ENCODE measurements at places on chromosomes 5 and 9. TPM values are rescaled to one million over a fixed set of nuclear protein-coding genes. Genes with fewer than 3 reads are reported as not detected.

- no peak for DNase-seq
- H3K4me1 ChIP-seq, result peaks cover 4% of the 10 kb centered on the region
- H3K4me3 ChIP-seq, result no peak overlapping the region
- H3K27ac ChIP-seq, result no peak overlapping the region
- peaks cover 46% of the 10 kb centered on the region for H3K36me3 ChIP-seq
Observed at GRCh38 chr5:151037561-151038411, 17.4 kb downstream of the GPX3 start.

DNA sequence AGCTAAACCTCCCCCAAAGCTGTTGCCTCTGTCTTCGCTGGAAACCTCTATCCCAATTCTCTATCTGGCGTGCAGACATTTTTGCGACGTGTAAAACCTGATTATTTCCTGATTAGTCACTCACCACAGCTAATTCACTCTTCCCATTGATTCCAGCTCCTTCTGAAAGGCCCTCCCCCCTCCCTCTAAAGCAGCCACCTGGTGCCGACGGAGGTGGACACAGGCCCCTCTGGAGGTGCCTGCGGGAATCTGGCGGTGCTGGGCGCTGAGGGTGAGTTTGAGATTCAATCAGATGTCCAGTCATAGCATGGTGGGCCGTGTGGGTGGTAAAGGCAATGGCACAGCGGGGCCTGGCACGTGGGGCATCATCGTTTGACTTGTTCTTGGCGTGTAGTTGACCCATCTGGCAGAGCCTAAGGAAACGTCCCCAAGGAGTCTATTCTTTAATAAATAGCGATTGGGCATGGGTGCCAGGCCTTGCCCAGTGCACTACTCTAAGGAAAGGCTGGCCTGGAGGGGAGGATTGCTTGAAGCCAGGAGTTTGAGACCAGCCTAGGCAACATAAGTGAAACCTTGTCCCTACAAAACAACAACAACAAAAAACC, 271.1 kb upstream of the MVB12B start:
- peaks cover 16% of the 10 kb centered on the region for H3K4me1 ChIP-seq
- no peaks in the 10 kb centered on the region for H3K36me3 ChIP-seq
- no peak overlapping the region for H3K27ac ChIP-seq
- H3K4me3 ChIP-seq, result no peak overlapping the region
- no peak for DNase-seq

GRCh38 chr9:270657-271237, 56.1 kb downstream of the DOCK8 start:
- H3K4me1 ChIP-seq, result no peaks in the 10 kb centered on the region
- no peak overlapping the region for H3K4me3 ChIP-seq
- no peak overlapping the region for H3K27ac ChIP-seq
- H3K27me3 ChIP-seq, result no peaks in the 10 kb centered on the region
- H3K36me3 ChIP-seq, result no peaks in the 10 kb centered on the region
- no peak for DNase-seq

DNA sequence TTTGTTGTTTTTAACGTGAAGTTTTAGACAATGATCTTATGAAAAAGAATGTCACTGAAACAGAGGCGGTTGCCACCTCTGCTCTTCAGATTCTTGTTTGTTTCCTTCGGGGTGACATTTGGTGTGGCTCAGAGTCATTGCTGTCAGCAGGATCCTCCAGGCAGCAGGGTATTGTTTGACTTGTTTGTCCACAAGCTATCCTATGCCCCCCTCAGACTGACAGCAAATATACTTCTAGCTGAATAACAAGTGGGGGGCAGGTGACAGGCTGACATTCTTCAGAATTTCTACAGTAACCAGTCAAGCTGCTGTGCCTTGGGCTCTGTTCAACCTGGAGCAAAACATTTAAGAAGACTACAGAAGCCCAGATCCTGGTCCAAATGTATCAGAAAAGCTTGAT, 383.3 kb downstream of the YTHDC2 start:
- H3K27ac ChIP-seq, result no peak overlapping the region
- H3K4me3 ChIP-seq, result no peak overlapping the region
- no peak for DNase-seq
- no peaks in the 10 kb centered on the region for H3K36me3 ChIP-seq
- no peaks in the 10 kb centered on the region for H3K27me3 ChIP-seq

DNA sequence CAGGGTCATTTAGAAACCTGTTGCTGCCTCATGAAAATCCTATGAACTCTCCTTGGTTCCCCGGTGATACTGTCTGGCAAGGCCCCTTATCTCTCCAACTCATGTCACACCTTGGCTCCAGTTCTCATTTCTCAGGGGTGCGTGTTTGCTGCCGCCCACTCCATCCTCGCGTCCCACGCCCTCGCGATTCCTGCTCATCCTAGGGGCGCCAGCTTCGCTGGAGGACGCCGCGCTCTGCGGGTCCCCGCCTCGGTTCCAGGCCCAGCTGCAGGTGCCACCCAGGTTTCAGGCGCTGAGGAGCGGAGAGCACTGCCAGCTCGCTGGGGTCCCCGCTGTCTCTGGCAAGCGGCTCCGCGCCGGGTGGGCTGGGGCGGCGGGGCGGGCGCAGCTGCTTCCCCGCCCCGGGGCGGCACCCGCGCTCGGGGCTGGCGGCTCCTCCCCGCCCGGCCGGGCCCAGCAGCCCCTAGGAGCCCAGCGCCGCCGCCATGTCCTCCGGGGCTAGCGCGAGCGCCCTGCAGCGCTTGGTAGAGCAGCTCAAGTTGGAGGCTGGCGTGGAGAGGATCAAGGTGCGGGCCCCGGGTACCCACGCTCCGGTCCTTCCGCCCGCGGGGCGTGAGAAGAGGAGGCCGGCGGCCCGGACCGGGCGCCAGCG, at the start of gene GNG10:
GNG10 (plus strand) TSS at position 456 of the 652 bp plus-strand sequence; CDS start at position 486, 30 bp downstream.
- H3K27ac ChIP-seq, result peak within 1 kb of the TSS; percentile 66
- peaks cover 13% of the 10 kb centered on the region for H3K27me3 ChIP-seq
- H3K36me3 ChIP-seq, result peaks cover 3% of the 10 kb centered on the region
- H3K4me3 ChIP-seq, result peak within 1 kb of the TSS; percentile 94

- no peaks in the 10 kb centered on the region for H3K4me1 ChIP-seq
- H3K27me3 ChIP-seq, result no peaks in the 10 kb centered on the region
- no peak overlapping the region for H3K27ac ChIP-seq
Observed at GRCh38 chr5:37519807-37520206, 140.7 kb downstream of the WDR70 start.

Gene RALGPS1
- 27.4 TPM for total RNA-seq
